ENCODE measurements at places on chromosomes 2 and 18.

GRCh38 chr2:138237667-138238384 lies 263.7 kb upstream of the SPOPL start:
- ATAC-seq, result no peak

DNA sequence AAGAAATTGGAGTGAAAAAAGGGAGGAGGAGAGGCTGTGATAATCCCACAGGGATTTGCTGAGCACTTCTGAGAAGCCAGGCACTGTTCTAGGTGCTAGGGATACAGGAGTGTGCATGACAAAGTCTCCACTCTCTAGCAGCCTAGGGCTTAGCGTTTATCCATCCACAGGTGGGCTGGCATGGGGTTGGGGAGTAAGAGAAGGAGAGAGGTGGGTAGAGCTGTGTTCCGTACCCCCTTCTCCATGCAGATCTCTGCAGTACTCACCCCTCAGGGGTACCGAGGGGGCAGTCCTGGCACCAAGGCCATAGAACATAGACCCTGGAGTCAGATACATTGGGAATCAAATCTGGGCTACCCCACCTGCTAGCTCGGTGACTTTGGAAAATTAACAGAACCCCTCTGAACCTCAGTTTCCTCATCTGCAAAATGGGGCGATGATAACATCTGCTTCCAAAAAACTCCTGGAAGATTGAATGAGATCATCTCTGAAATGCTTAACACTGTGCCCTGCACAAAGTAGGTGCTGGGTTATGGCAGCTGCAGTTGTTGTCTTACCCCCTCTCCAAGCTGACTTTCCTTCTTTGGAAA lies 18.6 kb downstream of the FOSL2 start:
- no peak for ATAC-seq

- ATAC-seq, result no peak
These were observed 114.1 kb downstream of the BCL11A start for GRCh38 chr2:60439219-60439974.

GRCh38 chr2:173874894-173875237 lies 90.3 kb downstream of the SP3 start:
- ATAC-seq, result no peak

GRCh38 chr18:58541789-58542425 lies 87.0 kb downstream of the ALPK2 start:
- ATAC-seq, result peak; percentile 84

GRCh38 chr2:212001325-212001724 lies 537.3 kb downstream of the ERBB4 start:
- ATAC-seq, result no peak

- no peak for ATAC-seq
These were observed 43.9 kb upstream of the CSRNP3 start for GRCh38 chr2:165425556-165425955.

DNA sequence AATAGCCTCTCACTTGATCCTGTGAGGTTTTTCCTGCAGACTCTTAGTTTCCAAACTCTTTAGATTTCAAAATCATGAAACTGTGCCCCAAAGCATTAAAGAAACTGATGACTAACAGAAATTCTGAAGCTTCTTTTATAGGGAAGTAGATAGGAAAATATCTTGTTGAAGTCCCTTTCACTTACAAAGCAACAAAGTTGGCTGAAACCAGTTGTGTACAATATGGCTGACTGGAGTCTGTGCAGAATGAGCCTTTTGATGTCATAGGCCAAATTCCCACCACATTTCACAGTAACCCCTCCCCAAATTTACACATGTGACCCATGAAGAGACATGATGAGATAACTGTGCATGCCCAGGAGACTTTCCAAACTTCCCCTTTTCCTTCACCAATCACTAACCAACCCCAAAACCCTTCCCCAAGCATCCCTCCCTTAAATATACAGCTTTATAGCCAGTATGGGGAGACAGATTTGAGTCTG lies 61.7 kb upstream of the NCK2 start:
- no peak for ATAC-seq

DNA sequence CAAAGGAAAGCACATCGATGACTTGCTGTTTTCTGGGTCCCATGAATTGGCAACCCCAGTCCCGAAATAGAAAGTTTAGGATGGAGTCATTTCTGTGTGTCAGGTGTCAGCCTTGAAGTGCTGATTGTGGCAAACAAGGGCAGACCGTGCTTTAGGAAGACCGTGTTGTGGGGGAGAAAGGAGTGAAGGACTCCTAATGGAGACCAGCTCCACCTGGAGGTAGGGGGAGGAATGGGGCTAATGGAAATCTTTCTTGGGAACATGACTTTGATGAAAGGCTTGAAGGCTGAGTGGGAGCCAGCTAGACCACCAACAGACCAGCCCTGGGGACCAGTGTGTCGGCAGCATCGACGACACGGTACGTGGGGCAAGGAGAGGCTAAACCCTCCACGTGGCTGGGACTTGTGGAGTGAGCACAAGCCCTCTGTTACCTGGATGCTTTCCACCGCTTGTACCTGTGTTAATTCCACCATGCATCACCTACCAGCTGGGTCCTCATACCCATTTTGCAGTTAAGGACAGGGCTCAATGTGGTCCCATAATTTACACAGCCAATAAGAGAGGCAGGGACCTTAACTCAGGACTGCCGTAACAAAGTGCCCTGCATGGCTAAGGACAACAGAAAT lies 104.2 kb downstream of the SH3BP4 start:
- no peak for ATAC-seq

- ATAC-seq, result no peak
These were observed 69.0 kb upstream of the DSG1 start for GRCh38 chr18:31248783-31249521.

- no peak for ATAC-seq
These were observed 182.3 kb downstream of the FAM210A start for GRCh38 chr18:13543811-13544732.

DNA sequence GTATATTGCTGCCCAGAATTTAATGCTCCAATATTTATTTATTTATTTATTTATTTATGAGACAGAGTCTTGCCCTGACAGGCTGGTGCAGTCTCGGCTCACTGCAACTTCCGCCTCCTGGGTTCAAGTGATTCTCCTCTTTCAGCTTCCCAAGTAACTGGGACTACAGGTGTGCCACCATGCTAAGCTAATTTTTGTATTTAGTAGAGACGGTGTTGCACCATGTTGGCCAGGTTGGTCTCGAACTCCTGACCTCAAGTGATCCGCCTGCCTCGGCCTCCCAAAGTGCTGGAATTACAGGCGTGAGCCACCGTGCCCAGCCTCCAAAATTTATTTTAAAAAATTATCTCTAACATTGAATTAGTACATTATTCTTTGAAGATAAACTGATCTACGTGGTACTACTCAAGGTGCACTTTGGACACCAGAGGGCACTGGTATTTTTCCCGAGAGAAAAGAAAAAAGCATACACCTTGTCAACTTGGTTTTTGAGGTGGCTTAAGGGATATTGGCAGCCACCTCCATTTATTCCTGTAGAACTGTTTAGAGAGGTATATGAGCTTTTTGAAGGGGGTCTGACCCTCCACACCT lies 1.4 kb upstream of the IDH1 start:
- no peak for ATAC-seq

DNA sequence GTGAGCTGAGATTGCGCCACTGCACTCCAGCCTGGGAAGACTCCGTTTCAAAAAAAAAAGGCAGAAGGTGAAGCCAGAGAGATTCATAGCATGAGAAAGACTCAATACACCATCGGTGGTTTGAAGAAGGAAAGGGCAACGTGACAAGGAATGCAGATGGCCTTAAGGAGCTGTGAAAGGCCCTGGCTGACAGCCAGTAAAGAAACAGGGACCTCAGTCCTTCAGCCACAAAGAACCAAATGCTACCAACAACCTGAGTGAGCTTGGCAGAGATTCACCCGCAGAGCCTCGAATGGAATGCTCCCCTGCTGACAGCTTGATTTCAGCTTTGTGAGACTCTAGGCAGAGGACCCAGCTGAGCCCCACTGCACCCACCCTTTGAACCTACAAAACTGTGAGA lies 154.9 kb upstream of the NDUFV2 start:
- no peak for ATAC-seq

GRCh38 chr18:78207942-78208341 lies 771.7 kb upstream of the SALL3 start:
- no peak for ATAC-seq

GRCh38 chr18:37438417-37439180 lies 127.0 kb downstream of the CELF4 start:
- ATAC-seq, result no peak

GRCh38 chr2:27019931-27020855 lies 12.6 kb upstream of the TMEM214 start:
- no peak for ATAC-seq

- ATAC-seq, result no peak
These were observed 19.1 kb downstream of the RAMP1 start for GRCh38 chr2:237878321-237879057.

- no peak for ATAC-seq
These were observed 210.3 kb downstream of the CYP26B1 start for GRCh38 chr2:71937396-71937795.

DNA sequence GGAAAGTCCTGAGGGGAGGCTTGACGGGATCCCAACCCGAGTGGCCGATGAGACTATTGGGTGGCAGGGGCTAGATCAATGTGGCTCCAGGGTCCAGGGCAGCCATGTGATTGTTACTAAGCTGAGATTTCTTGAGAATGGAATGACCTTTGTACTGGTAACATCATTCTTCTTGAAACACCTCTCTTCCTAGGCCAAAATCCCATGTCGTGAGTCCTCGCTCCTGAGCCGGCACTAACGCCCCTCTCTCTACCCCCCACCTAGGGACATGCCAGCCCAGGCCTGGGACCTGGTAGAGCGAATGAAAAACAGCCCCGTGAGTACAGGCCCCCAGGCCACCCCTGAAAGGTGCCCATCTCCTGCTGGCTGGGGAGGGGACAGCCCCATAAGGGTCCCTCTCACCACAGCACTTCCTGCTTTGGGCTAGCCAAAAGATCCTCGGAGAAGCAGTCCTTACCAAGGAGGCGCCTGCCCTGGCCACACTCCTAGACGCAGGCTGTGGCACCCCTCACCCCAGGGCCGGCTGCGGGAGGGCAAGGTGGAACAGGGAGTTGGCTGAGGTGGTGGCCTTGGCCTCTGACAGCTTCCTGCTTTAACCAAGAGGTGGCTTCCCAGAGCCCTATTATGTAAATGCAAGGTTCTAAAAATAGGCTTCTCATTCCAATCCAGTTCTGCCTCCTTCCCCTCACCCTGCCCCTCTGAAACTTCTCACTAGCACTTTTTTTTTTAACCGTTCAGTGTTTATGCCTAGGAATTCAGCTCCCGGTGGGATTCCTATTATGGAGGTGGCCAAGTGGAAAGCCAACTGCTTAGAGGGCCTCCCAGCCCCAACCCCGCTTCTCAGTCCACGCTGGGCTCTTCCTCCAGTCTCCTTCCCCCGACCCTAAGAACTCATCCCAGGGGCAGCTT lies 126.6 kb upstream of the PPP1CB start:
- peak; percentile 79 for ATAC-seq

GRCh38 chr2:46438794-46439193 lies 40.6 kb upstream of the TMEM247 start:
- ATAC-seq, result no peak

GRCh38 chr2:174059178-174059883 lies 94.2 kb upstream of the SP3 start:
- ATAC-seq, result no peak

DNA sequence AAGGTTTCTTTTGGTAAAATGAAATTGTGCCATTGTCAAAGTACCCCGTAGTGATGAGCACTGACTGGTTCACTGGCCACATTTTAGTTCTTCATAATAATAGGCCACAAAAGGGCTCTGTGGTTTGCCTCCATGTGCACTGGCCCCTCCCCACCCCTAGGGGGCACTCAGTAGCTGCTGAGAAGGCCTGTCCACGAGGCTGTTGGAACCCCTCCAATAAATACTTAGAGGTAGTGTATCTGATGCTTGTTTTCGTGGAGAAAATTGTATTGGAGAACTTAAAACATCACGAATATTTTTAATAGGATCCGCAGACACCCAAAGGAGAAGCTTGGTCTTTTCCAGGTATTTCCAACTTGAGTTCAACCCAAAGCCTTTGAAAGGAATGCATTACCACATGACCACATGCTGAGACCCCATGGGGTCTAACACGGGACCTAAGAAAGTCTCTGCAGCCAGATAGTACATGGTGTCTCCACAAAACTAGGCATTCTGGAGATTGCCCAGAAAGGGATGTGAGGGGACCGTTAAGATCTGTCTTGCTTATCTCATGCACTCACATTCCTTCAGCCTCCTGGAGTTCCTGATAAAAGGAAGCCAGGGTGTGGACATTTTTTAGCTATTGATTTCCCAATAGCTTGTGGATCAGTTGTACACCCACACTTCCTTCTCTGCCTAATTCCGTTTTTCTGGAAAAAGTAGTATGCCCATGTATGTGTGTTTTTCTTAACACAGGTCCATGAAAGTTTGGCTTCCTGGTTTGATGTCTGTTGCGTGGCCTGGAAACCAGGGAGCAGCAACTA lies 28.5 kb upstream of the NOSTRIN start:
- peak; percentile 56 for ATAC-seq

GRCh38 chr18:9705183-9705829 lies 2.8 kb upstream of the RAB31 start:
- no peak for ATAC-seq

- no peak for ATAC-seq
These were observed 122.3 kb downstream of the CHST9 start for GRCh38 chr18:27062802-27063201.

DNA sequence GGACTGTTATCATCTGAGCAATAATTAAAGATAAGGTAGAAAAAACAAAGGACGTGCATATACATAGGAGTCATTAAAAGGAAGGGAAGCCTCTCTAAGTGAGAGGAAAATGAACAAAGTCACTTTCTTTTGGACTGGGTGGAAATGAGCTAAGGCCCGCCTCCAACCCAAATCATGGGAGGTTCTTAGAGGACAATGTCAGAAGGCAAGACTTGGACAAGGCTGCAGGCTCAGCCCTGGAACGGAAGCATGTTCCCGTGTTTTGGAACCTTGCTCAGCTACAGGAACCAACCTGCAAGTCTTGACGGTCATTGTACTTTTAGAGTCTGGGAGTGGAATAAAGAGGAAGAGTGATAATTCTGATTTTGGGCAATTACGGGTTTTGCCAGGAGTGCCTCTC lies 59.4 kb upstream of the EPB41L3 start:
- ATAC-seq, result no peak

Data from activated T-helper 17 cell treated with anti-CD3 and anti-CD28 coated beads, Interleukin-2, amount 50 U/mL, for 72 hours (primary cell).